ENCODE measurements at places on chromosomes 16 and 17.

DNA sequence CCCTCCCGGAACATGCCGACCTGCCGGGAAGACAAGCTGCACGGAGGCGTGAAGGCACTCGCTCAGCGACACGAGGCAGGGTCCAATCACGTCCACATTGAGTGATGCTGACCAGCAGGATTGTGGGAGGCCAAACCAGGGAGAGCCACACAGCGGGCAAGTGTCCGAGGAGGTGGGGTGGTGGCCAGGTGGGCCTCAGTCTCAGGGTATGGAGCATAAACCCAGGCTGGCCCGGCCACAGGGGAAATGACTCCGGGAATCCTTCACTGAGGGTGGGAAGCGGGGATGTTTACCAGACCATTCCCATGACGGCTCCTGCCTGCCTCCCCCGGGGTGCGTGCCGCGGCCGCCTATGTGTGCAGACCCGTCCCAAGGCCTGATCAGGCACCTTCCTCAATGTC is 62.5 kb downstream of the RPH3AL start:
- no peak for DNase-seq

DNA sequence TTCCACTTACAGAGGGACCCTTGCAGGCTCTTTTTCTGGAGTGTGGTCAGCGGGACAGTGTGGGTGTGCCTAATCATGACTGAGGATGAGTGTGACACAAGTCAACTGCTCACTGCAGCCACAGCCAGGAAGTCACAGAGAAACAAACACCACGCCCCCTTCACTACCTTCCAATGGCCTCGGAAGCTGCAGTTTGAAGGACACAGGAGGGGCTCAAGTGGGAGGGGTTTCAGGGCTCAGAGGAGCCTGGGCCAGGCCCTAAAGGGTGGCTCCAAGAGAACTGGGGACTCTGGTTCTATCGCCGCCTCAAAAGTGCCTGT is 116.2 kb upstream of the SDK2 start:
- peak; percentile 29 for DNase-seq

DNA sequence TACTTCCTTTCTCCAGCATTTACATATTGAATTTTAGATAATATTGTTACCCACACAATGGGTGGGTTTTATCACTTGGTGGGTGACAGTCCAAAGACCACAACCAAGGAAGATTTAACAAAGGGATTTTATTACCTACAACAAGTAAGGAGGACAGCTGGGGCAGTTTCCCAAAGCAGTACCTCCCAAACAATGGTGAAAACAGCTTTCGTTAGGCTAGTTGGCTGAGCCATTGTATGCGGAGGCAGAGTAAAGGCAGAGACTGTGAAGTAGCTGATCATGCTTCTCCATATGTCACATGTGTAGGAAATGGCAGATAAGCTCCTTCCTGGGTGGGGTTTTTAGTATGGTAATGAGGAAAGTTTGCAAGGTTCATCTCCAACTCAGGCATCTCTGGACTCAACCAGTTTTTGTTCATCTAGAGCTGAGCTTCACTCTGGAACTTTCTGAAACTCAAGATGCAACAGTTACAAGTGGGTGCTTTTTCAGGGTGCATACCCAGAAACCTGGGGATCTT is 104.3 kb upstream of the PSMD7 start:
- no peak for DNase-seq

GRCh38 chr17:21377705-21378396 is 1.7 kb downstream of the KCNJ12 start:
- DNase-seq = no peak

DNA sequence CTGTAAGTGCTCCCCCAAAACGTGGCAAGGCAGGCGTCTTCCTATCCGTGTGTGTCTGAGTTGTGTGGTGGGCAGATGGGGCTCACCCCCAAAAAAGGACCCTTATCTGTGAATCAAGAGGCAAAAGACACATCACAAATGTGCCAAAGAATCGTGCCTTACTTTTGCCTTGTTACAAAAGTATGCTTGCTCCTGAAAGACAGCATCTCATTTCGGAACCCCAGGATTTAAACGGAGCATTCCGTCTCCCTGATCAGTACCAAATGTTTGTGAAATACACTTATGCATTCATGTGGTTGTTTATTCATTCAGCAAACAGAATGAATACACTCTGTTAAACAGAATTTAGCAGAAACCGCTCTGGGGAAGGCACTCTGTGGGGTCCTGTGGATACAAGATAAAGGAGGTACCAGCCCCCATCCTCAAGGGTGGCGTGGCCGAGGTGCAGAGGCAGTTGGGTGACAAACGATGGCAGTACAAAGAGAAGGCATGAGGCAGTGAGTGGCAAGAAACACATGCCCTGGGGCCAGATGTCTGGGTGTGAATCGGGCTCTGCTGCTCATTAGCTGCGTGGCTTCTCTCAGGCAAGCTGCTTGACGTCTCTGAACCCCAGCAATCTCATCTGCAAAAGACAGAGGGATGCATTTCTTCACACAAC is 654 bp downstream of the WFDC1 start:
- no peak for DNase-seq

DNA sequence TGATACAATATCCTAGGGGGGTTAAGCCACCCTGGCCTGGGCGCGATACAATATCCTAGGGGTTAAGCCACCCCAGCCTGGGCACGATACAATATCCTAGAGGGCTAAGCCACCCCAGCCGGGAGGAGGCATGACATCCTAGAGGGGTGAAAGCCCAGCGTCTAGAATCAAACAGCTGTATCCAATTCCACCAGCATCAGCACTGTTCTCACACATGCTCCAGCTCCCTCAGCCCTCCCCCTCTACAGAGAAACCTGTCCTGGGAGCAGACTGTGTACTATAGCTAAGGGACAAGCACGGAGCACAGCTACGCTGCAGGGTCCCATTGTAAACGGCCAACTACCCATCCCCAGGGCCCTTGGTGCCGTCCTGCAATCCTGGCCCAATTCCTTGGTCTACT is 6.2 kb downstream of the GINS2 start:
- DNase-seq = no peak

- no peak for DNase-seq
Observed at GRCh38 chr16:62969711-62970318, 933.6 kb upstream of the CDH8 start.

- peak; percentile 91 for DNase-seq
Observed at GRCh38 chr17:3983606-3984484, 19.6 kb upstream of the ATP2A3 start.

DNA sequence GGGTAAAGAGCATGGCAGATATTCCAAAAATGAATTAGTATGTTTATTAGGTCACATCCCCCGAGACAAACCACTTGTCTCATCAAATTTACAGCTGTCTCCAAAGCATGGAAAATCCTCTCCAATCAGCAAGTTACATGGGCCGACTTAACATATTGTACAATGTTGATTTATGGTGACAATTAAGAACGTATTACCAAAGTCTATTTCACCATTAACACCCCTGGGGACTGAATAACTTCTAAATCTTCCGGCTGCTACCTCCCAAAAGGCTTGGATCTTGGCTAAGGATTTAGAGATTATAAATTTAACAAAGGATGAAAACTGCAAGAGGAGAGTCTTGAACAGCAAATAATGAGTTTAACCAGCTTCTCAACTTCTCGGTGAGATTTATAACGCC is 311.9 kb downstream of the NPIPA8 start:
- no peak for DNase-seq

GRCh38 chr16:57140931-57141668 is 44.7 kb downstream of the PSME3IP1 start:
- no peak for DNase-seq

- no peak for DNase-seq
Observed at GRCh38 chr17:58283674-58284612, 3.2 kb upstream of the MPO start.

DNA sequence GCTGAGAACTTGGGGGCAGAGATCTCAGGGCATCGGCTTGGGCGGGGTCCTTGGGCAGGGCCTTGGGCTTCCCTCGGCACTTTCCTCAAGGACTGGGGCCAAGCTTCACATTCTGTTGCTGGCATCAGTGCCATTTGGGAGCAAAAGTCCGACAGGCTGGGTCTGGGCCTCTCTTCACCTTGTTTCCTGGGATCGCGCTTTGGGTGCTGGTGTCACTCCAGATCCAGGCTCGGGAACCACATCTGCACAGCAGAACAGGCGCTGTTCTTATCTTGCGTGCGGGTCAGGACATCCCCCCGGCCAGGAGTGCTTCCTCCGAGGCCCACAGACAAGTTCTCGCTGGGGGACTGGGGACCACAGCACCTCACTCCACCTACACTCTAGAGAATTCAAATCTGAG is 31.1 kb upstream of the CDH15 start:
- no peak for DNase-seq

DNA sequence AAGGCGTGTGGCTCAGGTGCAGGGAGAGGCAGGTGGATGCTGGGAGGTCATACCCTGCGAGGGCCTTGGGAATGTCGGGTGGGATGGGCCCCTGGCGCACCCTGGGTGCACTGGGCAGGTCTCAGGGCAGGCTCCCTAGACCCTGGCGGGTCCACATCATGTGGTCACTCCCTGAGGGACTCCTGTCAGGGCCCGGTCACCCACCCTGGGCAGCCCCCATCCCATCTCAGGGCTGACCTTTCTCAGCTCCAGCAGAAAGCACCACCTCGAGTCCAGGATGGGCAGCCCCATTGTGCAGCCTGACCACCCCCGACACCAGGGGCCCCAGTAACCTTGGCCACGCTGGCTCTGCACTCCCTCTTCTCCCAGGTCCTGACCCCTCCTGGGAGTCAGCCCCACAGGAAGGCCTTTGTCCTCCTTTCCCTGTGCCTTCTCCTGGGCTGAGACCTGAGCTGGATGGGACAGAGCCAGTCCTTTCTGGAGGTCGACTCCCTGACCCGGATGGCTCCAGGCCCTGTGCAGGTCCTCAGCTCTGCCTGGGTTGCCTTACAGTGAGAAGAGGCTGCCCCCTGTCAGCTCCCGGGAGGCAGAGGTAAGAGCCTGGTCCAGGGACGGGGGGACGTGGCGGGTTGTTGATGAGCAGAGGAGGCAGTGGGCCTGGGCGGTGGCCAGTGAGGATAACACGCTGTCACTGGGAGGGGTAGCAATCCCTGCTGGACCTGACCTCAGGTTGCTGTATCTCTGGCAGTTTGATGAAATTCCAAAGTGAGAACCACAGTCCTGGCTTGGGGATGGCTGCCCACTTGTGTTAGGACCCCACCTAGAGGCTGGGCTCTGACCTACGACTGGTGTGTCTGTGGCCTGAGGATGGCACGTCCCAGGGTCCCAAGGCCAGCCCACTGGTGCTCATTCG is 77.9 kb downstream of the GOSR1 start:
- no peak for DNase-seq

DNA sequence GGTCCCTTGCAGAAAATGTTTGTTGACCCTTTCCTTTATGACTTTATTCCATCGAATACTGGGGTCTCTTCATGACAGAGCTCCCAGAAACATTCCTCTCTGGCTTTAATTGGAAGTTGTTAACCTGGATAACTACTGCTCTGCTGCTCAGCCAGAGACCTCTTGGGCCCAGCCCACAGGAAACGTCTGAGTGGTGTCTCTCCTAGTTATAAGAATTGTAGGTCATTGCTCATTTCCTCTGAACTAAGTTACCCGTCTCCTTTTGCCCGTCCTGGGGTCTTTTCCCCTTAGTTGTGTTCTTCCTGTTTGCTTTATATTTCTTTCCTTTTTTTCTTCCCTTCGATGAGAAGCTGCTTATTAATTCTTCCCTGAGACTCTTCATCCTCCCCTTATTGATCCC is 9.0 kb downstream of the MAP2K6 start:
- DNase-seq = no peak

DNA sequence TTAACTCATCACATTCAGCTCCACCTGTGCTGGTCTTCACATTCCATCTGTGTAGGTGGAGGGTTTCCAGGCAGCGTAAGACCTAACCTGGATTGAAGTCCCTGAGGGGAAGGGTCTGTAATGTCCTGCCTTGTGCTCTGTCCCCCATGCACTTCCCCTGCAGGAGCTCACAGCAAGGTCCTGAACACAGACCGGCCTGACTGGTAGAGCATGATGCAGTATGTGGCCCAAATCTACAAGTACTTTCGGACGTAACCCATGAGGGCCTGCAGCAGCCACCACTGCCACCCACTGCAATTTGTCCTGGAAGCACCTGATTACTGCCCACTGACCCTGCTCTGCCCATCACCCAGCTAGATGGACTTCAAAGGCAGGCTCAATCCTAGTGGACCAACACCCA is 36.6 kb upstream of the ADORA2B start:
- no peak for DNase-seq

DNA sequence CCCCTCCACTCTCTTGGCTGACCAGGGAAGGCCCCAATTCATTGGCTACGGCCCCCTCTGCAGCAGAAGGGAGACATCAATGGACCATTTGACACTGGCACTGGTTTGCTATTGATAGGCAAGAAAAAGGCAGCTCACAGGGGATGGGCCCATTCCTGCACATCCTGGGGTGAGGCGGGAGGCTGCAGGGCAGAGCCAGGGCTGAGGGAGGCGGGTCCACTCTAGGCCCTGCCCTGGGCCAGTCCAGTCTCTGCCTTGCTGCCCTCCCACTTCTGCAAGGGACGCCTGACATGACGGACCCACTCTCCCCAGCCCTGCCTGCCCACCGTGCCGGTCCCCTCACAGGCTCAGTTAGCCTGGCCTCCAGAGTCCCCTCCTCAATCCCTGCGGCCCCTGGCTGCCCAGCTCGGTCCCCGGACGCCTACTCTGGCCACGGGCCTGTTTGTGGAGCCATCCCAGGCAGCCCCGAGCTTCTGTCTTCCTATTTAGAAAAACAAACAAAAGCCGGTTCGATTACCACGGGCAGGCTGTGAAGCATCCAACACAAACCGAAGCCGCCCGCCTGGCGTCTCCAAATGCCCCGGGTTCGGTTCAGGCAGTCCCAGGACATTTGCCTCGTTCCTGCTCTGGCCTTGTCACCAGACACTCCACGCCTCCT is 160.7 kb downstream of the IRX5 start:
- no peak for DNase-seq

DNA sequence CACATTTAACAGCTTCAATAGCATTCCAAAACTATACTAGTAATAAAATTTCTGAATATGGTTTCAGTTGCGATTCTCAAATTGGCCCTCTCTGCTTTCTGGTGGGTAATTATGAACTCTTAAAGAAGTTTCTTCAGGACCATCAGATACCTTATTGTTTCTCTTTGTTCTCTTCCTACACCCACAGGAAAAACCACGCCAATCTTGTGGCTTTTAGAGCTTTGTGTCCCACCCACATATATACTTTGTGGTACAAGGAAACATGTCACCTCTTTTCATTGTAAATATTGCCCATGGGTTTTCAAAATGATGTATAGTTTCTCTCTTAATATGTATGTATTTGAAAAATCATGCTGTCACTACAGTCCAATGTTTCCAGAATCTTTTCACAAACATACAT is 12.1 kb downstream of the ABCA9 start:
- no peak for DNase-seq

- DNase-seq = no peak
Observed at GRCh38 chr17:73071066-73071999, 21.2 kb downstream of the SLC39A11 start.

- no peak for DNase-seq
Observed at GRCh38 chr17:58386708-58387107, 30.6 kb downstream of the RNF43 start.
